ENCODE measurements at places on chromosomes 7 and 10. TPM values are rescaled to one million over a fixed set of nuclear protein-coding genes. Genes with fewer than 3 reads are reported as not detected.

STOX1 gene
- total RNA-seq = 4.7 TPM

- H3K4me1 ChIP-seq = no peaks in the 10 kb centered on the region
- DNase-seq = peak; percentile 58
- no peak overlapping the region for H3K4me3 ChIP-seq
- H3K36me3 ChIP-seq = no peaks in the 10 kb centered on the region
- H3K27me3 ChIP-seq = no peaks in the 10 kb centered on the region
Observed at GRCh38 chr10:93138113-93138870, 64.6 kb downstream of the CYP26A1 start.

- H3K4me1 ChIP-seq = no peaks in the 10 kb centered on the region
- H3K27me3 ChIP-seq = no peaks in the 10 kb centered on the region
- H3K27ac ChIP-seq = no peak overlapping the region
- DNase-seq = no peak
Observed at GRCh38 chr10:104521901-104522694, 119.0 kb upstream of the SORCS3 start.

DNA sequence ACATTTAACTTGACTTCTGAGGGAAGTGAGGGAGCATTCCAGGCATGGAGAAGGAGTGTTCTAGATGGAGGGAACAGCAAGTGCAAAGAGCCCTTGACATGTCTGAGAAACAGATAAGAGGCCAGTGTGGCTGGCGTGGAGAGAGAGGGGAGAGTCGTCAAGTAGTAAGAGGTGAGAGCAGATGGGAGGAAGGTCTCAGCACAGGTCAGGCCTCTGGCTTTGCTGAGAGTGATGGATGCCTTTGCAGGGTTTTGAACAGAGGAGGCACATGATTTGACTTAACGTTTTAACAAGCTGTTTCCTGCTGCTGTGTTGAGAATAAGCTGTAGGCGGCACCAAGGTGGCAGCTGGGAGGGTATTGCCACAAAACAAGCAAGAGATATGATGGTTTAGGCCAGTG lies 97.2 kb downstream of the KAT6B start:
- no peaks in the 10 kb centered on the region for H3K27me3 ChIP-seq
- H3K27ac ChIP-seq = no peak overlapping the region
- H3K4me3 ChIP-seq = no peak overlapping the region
- no peaks in the 10 kb centered on the region for H3K36me3 ChIP-seq

IGFBP1 gene
- not detected for total RNA-seq

GRCh38 chr10:42971251-42971599 lies 105.6 kb upstream of the RET start:
- no peak overlapping the region for H3K27ac ChIP-seq
- no peaks in the 10 kb centered on the region for H3K4me1 ChIP-seq
- H3K4me3 ChIP-seq = no peak overlapping the region
- no peaks in the 10 kb centered on the region for H3K27me3 ChIP-seq

MAGI2 gene
- total RNA-seq = 27.1 TPM

EEPD1 gene
- total RNA-seq = 21.9 TPM

DNA sequence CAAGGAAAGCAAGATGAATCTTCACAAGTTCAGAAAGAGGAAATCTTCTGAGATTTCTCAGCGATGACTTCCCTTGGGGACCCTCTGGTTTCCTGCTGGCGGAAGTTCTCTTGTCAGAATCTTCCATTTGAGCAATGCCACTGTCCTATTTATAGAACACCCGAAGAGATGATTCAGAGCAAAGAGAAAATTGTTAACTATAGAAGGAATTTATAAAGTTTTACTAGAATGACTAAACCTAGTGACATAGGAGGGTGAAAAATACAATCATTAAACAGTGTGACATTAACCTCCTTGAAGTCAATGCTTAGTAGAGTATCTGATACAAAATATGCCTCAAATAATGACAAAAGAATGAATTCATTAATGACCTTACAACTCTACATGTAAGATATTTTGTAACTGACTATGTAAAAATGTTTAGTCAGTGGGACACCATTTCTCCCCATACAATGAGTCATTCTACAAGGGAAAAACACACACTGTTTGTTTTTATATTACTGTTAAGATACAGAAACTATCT lies 206.5 kb upstream of the CNTNAP2 start:
- no peaks in the 10 kb centered on the region for H3K4me1 ChIP-seq
- no peaks in the 10 kb centered on the region for H3K36me3 ChIP-seq
- no peak for DNase-seq
- no peak overlapping the region for H3K4me3 ChIP-seq
- H3K27me3 ChIP-seq = no peaks in the 10 kb centered on the region

DNA sequence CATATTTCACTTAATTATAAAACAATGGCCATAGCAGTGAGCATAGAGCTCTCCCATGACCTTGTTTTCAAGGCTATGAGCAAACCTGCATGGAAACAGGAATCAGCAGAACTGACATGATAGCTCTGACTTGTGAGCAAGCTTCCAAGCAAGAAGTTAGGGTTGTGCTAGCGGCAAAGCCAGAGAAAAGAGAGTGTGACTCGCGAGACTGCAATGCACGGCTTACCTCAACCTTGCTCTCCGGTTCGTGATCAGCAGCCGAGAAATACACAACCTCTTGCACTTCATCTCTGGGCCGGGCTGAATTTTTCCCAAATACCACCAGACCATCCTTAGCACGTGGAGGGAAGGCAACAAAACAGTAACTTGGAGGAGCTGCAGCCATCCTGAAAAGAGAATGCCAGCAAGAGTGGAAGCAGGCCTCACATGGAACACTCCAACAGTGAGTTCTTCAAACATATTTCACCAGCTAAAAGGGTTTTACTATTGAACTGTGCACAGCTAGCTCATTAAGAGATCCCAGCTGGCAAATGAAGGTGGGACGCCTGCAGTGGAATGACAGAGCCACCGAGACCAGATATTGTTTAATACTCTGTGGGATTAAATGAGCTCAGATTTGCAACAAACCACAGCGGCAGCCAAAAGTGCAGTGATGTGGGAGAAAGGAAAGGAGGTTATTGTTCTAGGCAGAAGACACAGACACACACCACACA lies 20.8 kb downstream of the SCRN1 start:
- H3K36me3 ChIP-seq = no peaks in the 10 kb centered on the region
- no peaks in the 10 kb centered on the region for H3K27me3 ChIP-seq
- no peak overlapping the region for H3K27ac ChIP-seq
- H3K4me1 ChIP-seq = no peaks in the 10 kb centered on the region

DNA sequence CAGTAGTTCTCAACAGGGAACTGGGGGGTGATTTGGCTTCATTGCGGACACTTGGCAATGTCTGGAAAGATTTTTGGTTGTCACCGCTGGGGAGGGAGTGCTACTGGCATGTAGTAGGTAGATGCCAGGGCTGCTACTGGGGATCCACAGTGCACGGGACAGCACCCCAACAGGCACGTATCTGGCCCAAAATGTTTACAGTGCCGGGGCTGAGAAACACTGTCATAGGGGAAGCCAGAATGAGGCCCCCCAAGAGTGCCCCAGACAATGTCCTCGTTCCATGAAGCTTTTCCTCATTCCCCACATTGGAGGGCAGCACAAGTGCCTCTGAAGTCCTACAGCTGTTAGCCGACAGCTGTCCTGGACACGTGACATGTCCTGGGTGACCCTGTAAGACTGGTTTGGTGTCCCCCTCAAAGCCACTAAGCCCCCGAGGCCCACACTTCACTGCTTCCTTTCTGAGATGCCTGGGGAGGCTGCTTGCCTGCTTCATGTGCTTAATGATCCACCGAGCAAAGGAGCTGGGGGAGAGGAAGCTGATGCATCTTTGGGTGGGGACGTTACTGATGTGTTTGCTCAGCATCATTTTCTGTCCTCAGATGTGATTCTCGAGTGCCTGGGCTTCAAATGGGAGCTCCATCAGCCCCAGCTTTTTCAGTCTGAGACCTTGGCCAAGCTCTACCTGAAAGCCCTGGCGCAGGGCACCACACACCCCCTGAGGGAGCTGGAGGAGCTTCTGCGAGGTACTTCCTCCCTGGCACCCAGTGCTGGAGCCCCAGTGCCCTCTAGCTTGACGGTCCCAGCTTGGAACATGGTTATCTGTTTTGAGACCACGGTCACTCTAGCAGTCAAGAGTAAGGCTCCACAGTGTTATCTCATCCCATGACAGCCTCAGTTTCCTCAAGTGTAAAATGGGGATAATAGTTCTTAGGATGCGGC lies 14.7 kb downstream of the BTBD16 start:
- no peaks in the 10 kb centered on the region for H3K27me3 ChIP-seq
- no peaks in the 10 kb centered on the region for H3K36me3 ChIP-seq
- no peak for DNase-seq
- H3K27ac ChIP-seq = no peak overlapping the region
- H3K4me1 ChIP-seq = no peaks in the 10 kb centered on the region
- no peak overlapping the region for H3K4me3 ChIP-seq

VSIR gene
- 40.2 TPM for total RNA-seq

DNA sequence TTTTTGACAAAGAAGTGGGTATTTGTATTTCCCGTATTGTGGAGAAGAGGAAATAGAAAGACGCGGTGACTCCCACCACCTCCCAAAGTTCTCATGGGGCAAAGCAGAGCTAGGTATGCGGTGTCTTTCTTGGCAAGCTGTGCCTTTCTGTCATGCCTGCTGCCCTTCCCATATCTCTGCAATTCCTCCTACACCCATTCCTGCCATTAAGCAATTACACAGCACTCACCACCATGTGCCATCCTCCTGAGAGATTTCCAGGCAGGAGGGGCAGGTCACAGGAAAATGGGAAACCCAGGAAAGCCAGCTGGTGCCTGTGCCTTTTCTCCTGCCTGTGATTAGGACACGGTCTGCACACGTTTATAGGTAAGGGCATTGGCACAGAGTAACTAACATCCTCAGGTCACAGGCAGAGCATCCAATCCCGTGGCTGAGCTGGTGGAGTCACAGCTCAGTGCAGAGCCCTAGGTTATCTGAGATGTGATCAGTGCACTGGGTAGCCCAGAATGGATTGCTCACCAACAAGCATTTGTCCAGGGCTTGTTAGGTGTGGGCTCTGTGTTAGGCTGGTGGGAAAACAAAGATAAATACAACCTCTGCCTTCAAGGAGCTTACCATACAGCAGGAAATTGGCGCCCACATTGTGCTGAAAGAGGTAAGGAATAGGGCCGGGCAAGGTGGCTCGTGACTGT lies 9.4 kb upstream of the CRTAC1 start:
- no peak overlapping the region for H3K27ac ChIP-seq
- H3K4me3 ChIP-seq = no peak overlapping the region
- no peak for DNase-seq
- no peaks in the 10 kb centered on the region for H3K27me3 ChIP-seq
- H3K4me1 ChIP-seq = no peaks in the 10 kb centered on the region

OR2A2 gene
- total RNA-seq = not detected

ACSM6 gene
- not detected for total RNA-seq

GRCh38 chr7:3119963-3120362 lies 76.3 kb upstream of the CARD11 start:
- no peak overlapping the region for H3K4me3 ChIP-seq
- no peaks in the 10 kb centered on the region for H3K4me1 ChIP-seq
- H3K36me3 ChIP-seq = no peaks in the 10 kb centered on the region
- no peak for DNase-seq

- H3K27ac ChIP-seq = peak overlapping the region; percentile 85
- peaks cover 7% of the 10 kb centered on the region for H3K4me1 ChIP-seq
- H3K4me3 ChIP-seq = peak overlapping the region; percentile 39
- peak; percentile 77 for DNase-seq
- H3K36me3 ChIP-seq = no peaks in the 10 kb centered on the region
Observed at GRCh38 chr7:27150568-27151340, 1.6 kb downstream of the HOXA3 start.

ARHGEF35 gene
- 7.8 TPM for total RNA-seq

GRCh38 chr7:11478882-11479281 lies 353.1 kb downstream of the THSD7A start:
- H3K27ac ChIP-seq = no peak overlapping the region
- H3K27me3 ChIP-seq = no peaks in the 10 kb centered on the region
- H3K4me3 ChIP-seq = no peak overlapping the region
- no peaks in the 10 kb centered on the region for H3K36me3 ChIP-seq
- DNase-seq = no peak
- no peaks in the 10 kb centered on the region for H3K4me1 ChIP-seq

DNA sequence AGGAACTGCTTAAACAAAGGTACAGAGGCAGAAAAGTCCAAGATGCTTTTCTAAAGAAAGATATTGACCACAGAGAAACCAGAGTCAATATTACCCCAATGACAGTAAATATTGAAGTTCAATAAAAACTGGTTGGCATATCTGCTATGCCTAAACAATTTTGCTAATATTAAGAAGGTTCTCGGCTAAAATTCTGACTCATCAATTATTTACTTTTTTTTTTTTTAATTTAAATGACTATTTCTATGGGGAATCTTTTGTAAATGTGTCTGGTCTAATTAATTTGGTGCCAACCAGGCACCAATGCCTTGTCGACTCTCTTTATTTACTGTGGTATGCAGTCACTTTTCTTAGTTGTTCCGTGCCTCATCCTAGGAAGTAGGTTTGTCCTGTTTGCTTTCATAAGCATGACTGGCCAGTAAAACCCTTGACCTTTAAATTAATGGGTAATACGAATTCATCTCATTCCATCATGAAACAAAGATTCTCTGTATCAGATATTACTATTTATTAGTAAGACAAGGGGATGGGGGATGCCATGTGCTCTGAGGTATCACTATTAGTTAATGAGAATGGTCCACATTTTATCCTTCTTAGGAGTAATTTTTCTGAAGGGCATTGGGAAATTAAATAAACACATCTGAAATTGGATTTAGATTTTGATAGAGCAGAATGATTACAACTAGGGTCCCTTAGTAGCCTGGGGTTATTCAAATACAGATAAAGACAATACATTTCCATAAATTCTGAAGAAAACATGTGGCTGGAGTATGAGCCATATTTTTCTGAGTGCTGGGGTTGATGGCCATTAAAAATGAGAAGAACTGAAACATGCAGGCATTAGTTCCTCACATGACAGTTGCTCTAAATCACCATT lies 154.4 kb downstream of the VTI1A start:
- no peak overlapping the region for H3K27ac ChIP-seq
- DNase-seq = no peak
- no peaks in the 10 kb centered on the region for H3K27me3 ChIP-seq
- no peaks in the 10 kb centered on the region for H3K36me3 ChIP-seq
- no peak overlapping the region for H3K4me3 ChIP-seq

- H3K27ac ChIP-seq = no peak overlapping the region
- H3K36me3 ChIP-seq = no peaks in the 10 kb centered on the region
- no peaks in the 10 kb centered on the region for H3K4me1 ChIP-seq
Observed at GRCh38 chr10:15445006-15445390, 73.9 kb upstream of the FAM171A1 start.

GRCh38 chr7:95590387-95591248 lies 5.7 kb downstream of the PDK4 start:
- H3K36me3 ChIP-seq = peaks cover 2% of the 10 kb centered on the region
- no peak for DNase-seq
- no peak overlapping the region for H3K4me3 ChIP-seq
- peaks cover 3% of the 10 kb centered on the region for H3K4me1 ChIP-seq

DNAH11 gene
- total RNA-seq = 13.3 TPM

- no peak overlapping the region for H3K27ac ChIP-seq
- no peak for DNase-seq
- H3K27me3 ChIP-seq = no peaks in the 10 kb centered on the region
- no peak overlapping the region for H3K4me3 ChIP-seq
Observed at GRCh38 chr10:7373039-7373438, 37.8 kb downstream of the SFMBT2 start.

CACNA2D1 gene
- total RNA-seq = 16.9 TPM

DNA sequence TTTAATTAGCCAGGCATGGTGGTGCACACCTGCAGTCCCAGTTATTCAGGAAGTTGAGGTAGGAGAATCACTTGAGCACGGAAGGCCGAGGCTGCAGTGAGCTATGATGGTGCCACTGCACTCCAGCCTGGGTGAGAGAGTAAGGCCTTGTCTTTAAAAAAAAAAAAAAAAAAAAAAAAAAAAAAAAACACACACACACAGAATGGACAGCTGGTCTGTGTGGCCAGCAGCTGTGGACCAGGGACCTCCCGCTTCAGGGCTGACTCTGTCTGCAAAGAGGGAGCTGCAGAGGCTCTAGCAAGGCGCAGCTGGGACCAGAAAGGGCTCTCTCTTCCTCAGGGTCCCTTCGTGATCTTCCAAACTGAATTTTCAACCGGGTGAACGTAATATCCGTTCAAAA lies 53.6 kb upstream of the DNAAF5 start:
- H3K27ac ChIP-seq = no peak overlapping the region
- H3K36me3 ChIP-seq = no peaks in the 10 kb centered on the region
- H3K27me3 ChIP-seq = no peaks in the 10 kb centered on the region
- DNase-seq = no peak

Measured in prostate gland (tissue), 2 donors.